ENCODE measurements at places on chromosomes 6 and 20.

DNA sequence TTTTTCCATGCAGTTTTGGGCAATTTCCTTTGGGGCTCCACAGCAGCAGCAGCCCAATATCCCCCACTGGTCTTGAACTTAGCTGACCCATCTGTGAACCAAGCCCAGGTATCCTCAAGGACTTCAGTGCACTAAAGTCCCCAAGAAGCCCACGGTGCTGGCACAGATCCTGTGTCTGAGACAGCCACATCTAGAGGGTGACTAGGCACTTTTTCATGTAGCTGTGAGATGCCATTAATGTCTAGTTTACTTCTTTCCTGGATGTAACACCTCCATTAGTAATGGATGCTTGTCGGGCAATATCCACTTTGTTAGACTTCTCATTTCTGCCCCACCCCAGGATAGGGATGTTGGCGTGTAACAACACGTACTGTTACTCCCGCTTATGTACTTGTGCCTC lies 176.2 kb upstream of the PROKR2 start:
- no peak for DNase-seq

DNA sequence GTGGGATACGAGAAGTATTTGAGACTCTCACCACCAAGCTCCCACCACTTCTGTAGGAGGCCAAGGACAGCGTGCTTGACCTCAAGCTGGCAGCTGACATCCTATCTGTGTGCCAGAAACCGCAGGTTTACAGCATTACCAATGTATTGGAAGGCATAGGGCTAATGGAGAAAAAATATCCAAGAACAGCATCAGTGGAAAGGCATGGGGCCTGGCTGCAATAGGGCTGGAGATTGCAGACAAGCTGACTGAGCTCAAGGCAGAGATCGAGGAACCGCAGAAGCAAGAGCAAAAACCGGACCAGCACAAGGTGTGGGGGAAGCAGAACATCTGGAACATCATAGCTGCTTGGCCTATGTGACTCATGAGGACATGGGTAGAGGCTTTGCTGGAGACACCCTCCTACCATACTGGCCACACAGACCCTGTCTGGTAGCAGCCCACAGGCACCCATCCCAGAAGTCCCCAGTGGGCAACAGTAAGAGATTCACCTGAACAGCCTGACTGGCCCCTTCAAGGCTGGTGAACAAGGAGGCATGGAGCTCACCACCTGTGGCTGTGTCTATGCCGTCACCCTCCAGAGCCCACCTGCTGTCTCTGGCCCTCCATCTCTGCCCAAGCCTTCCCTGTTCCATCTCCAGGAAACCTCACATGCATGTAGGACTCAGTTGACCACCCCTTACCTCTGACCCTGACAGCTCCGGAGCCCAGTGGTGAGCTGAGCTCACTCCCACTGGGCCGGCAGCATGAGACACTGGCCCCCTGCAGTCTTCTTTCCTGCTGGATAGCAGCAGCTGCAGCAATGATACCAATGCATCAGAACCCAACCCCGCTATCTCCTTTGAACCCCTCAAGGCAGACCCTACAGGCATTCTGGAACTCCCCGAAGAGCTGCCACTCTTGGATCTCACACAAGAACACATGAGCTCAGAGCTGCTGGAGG lies 171.1 kb downstream of the KIF6 start:
- DNase-seq: no peak

DNA sequence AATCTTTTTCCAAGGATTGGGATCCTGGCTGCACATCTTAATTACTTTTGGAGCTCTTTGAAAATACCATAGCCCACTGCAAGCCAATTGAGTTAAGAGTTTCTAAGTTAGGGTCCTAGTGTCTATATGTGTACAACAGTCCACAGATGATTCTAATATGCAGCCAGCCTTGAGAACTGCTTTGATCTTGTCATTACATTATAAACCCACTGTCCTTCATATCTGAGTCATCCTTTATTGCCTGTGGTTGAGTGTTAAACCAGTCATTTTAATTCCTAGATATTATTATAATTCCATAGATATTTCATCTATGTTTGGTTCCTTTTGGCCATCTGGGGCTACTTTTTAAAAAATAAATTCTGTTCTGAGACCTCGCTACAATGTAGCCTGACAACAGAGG lies 24.1 kb downstream of the MCM8 start:
- no peak for DNase-seq

- DNase-seq: peak; percentile 23
These were observed 136.3 kb downstream of the ZMYND8 start for GRCh38 chr20:47220161-47220582.

GRCh38 chr6:143449714-143450452 lies 612 bp downstream of the ADAT2 start:
- DNase-seq: no peak

GRCh38 chr6:159953091-159953601 lies 15.7 kb upstream of the IGF2R start:
- no peak for DNase-seq

DNA sequence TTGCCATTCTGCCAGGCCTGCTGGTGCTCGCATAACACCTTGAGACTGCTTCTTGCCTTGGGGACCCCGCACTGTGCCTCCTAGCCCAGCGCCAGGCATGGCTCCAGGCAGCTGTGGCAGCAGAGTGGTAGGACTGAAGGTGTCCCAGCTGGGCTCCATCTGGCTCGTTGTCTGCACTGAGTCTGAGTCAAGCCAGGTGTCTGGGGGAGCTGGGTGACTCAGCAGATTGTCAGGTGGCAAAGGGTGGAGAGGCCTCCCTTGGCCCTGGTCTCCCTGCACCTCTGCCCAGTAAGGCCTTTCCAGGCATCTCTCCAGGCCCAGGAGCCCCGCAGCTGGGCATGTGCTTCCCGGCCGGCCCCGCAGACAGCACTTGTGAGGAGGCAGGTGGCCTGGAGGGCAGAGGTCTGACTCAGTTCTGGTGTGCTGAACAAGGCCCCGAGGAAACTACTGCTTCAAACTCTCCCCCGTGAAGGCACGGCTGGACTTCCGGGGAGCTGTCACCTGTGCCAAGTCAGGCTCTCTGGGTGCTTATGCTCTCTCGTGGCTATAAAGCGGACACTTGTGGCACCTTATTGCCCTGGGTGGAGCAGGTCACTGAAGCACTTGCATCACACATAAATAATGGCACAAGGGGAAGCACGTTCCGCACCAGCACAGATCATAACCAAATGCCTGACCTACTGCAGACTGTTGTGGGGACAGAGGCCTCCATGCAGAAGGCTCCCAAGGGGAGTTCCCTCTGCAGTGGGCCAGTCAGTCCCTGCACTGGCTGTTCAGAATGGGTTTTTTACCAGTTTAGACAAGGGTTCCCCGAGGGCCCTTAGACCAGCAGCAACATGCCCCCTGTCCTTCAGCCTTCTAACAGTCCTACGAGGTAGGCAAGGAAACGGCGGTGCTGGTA lies 27.5 kb downstream of the FOXC1 start:
- DNase-seq: no peak

- DNase-seq: no peak
These were observed 87.2 kb downstream of the ADAT2 start for GRCh38 chr6:143363299-143363698.

DNA sequence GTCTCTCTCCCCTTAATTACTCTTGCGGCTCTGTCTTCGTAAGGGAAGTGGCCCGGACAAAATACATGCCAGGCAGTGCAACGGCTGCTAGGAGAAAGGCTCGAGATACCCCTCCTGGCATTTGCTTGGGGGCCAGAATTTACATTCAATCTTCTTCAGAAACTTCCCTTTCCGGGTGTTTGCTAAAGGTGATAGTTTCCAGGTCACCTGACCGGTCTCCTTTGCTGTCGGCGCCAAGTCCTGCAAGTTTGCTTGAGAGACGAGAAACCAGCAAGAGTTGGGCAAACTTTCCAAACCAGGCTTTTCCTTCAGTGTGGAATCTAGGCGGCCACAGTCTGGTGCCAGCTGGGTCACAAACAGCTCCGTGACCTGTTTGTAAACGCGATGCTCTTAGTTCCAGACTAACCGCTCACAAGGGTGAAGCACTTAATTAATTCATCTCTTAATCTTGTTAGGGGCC lies 563 bp upstream of the SRSF3 start:
- DNase-seq: peak; percentile 21

DNA sequence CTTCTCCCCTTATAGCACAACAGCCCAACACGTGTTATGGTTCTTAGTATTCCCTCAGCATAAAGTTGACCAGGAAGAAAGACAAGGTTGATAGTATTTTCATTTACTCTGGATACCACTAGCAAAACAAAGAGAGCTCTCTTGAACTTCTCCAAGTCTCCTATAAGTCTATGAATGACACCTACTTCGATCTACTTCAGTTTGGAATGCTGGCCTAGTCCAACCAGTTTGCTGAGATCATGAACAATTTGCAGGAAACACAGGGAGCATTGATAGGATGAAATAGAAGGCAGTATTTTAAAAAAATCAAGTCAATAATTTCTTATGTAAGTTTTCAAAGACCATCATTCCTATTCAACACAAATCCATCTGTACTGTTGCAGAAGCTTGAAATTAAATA lies 93.6 kb downstream of the GJA10 start:
- DNase-seq: no peak

GRCh38 chr6:139743664-139744437 lies 369.4 kb upstream of the CITED2 start:
- no peak for DNase-seq

DNA sequence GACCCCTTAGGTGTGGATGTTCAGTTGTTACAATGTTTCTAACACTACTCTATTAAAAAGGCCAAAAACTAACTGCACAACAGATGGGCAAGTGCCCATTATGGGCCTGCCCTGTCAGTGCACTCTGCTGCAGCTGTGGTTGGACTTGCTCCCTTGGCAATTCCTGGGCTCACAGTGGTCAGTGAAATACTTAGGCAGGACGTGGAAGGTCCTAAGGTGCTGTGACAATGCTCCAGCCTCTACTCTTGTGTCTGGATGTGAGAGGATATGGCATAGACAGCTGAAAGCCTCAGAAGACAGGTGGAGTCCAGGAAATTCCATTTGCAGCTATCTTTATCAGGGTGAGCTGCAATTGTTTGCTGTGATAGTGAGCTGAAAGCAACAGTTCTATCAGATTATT lies 136.5 kb upstream of the OLIG3 start:
- no peak for DNase-seq

- DNase-seq: no peak
These were observed 13.9 kb downstream of the CCN2 start for GRCh38 chr6:131937226-131937625.

- no peak for DNase-seq
These were observed 42.8 kb upstream of the UBR2 start for GRCh38 chr6:42520786-42521607.

DNA sequence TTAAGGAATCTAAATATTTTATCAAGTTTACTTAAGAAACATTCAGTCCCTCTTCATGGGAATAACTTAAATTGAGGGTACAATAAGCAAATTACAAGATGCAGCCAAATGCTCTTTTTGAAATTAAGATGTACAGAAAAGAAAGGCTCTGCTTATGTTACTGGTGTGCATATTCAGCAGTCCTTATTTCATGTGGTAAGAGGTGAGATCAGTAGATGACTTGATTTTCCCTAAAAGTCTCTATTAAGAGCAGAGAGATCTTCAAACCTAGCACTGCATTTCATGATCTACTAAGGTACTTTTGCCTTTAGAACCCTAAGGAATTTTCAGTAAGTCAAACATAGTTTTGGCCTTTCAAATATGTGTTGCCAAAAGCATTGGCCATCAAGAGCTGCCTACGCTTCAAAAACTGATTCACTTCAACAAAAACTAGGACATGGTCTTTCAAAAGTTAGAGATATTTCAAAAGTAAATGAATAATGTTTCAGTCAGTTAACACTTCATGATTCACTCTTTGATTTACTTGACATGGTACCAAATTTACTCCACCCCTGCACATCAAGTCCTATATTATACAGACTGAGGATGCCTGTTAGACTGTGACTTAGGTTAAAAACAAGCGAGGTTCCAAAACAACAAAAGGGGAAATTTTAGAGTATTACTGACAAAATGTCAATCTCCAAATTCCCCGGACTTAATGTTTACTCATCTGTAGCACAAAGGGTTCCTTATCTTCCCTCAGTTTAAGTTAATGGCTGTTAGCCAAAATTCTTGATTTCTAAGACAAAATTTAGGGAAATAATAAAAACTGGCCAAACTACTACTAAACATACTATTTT lies 19.2 kb downstream of the C6orf62 start:
- DNase-seq: no peak

GRCh38 chr20:42740226-42740870 lies 449.4 kb downstream of the PTPRT start:
- no peak for DNase-seq

GRCh38 chr20:53949319-53949839 lies 121.0 kb downstream of the BCAS1 start:
- peak; percentile 21 for DNase-seq

DNA sequence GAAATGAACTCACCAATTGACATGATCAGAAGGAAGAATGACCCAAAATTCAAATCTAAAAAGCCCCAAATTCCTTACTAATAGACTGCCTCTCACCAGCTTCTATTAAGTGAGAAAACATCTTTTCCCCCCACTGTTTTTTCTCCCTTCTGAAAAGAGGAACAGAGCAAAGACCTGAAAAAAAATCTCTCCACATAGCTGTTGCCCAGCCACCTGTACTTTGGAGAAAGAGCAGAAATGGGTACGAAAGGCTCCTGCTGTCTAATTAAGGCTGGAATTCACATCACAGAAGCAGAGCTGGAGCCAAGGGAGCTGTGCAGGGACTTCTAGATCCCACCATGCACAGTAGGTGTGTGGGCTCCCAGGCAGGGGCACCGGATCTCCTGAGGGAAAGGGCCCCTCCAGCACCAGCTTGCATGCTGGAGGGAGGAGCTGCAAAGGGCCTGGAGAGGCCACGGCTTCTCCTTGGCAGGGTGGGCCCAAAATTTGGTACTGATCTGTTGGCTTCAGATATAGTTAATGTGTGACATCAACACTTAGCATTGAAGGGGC lies 73.2 kb upstream of the DUSP22 start:
- no peak for DNase-seq

DNA sequence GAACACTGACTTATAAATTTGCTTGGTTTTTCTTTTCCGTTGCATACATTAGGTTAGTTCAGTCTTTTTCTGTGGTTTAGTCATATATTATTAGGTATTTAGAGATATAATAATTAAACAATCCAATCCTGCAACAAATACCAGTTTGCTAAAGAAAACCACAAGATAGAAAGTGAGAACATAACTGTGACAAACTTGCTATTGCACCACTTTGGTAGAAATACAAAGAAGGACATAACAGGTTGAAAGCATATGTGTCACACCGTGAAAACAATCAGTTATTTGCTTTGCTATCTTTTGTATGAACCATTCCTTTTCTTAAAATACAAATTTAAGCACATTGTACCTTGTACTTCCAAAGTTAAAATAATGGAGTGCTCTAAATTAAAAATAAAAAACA lies 42.0 kb upstream of the KCNQ5 start:
- DNase-seq: no peak

DNA sequence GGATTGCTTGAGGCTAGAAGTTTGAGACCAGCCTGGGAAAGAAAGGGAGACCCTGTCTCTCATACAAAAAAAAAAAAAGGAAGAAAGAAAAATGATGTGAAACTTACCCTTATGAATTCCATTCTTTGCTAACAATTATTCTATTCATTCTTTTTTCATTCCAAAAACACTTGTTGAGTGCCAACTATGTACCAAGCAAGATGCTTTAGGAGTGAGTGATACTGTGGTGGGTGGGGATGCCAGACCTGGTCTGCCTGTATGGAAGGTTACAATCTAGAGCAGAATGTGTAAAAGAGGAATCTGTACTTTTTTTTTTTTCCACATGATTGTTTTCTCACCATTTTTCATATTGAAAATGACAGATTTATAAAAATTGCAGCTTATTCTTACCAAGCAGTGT lies 73.8 kb upstream of the TULP1 start:
- DNase-seq: no peak

Data from activated naive CD8-positive, alpha-beta T cell treated with anti-CD3 and anti-CD28 coated beads, Interleukin-2, amount 50 U/mL, for 16 hours (primary cell).